ENCODE measurements at places on chromosomes 6 and 20.
A peak's percentile ranks its signal among the peaks of the same experiment; 100 is the strongest.

GRCh38 chr20:11195169-11195568 lies 521.4 kb upstream of the JAG1 start:
- no peak for DNase-seq

- DNase-seq = no peak
These were observed 43.8 kb downstream of the ERMARD start for GRCh38 chr6:169795196-169795595.

- no peak for DNase-seq
These were observed 31.2 kb downstream of the ADRM1 start for GRCh38 chr20:62333820-62334595.

DNA sequence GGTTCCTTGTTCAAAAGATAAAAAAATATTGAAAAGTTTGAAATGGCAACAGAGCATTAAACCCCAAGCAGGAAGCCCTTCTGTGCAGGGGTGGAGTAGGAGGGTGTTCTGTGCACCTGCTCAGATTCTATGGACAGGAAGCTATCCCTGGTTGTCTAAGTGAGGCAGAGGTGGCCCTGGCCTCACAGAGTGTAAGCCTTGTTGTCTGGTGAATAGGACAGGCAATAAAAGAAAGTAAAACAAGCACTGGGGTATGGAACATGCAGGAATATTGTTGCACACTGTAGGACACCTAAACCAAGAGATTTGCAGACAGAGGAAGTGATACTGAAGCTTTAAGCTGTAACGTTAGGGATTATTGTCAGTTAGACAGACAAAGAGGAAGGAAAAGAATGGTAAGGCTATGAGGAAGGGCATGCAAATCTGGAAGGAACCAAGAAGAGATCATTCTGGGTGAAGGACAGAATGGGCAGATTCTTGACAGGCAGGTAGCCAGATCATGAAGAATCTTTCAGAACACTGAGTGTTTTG lies 66.8 kb downstream of the TBC1D7 start:
- DNase-seq = no peak

GRCh38 chr20:56439771-56440291 lies 27.8 kb downstream of the CASS4 start:
- DNase-seq = no peak

DNA sequence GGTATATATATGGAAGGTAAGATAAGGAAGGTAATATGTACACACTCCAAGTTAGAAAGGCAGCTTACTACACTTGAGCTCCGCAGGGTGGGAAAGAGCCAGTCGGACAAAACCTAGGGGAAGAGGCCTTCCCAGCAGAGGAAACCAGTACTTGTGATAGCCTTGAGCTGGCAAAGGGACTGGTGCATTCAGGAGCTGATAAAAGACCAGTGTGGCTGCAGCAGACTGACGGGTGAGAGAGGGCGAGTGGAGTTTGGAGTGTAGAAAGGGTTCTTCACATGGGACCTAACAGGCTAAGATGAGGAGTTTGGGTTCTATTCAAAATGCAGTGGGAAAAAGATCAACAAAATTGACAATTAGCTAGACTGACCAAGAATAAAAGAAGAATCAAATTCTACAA lies 49.3 kb upstream of the KIF13A start:
- no peak for DNase-seq

DNA sequence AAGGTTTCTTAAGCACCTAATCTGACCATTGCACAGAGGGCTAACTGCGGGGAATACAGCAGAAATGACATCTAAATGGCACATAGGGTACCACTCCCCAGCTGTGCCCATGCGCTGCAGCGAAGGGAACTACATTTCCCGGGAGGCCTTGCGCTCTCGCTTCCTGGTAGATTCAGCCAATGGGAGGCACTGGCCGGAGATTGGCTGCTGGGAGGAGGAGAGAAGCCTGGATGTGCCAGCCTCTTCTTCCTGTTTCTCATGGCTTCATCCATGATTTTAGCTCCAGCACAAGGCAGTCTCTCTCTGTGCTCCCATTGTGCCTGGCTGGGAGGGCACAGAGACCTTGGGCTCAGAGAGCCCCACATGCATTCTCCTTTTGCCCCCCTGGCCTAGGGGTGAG lies 101.7 kb upstream of the FOXA2 start:
- DNase-seq = peak; percentile 57

- DNase-seq = no peak
These were observed 78.0 kb downstream of the DLGAP4 start for GRCh38 chr20:36384022-36384619.

DNA sequence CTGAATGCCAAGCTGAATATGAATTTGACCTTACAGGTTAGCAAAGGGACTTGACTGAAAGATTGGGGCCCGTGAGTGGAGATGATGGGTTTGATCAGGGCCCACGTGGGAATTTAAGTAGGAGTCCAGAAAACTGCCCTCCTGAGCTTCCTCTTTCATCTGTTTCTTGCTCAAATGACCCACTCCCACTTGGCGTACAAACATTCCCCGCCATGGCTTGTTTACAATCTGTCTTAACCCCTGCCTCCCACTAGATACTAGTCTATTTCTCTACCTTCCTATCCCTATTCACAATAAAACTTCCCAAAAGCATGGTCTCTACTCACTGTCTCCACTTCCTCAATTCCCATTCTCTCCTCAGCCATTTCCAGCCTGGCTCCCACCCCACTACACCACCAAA lies 9.4 kb downstream of the MMP9 start:
- no peak for DNase-seq

DNA sequence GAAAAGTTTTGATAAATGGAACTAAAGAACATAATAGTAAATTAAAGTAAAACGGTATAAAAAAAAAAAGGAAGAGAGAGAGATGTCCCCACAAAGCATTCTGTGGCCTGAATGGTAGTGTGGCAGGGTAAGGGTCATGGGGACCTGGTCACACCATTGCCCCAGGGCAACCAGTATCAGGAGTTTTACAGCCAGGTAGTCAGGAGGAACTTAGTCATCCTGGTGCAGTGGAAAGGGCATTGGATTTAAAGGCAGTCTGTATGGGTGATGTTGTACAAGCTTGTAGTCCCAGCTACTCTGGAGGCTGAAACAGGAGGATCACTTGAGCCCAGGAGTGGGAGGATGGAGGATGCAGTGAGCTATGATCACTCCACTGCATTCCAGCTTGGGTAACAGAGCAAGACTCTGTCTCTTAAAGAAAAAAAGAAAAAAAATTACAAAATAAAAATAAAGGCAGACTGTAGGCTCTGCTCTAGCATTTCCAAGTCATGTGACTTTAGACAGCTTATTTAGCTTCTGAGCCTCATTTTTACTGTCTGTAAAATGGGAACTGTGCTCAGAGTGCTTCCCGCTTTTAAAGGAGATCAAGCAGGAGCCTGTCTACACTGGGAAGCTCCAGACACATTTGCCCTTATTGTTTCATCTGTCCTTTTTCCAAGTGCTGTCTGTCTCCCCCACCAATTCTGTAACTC lies 112.8 kb upstream of the ARMC2 start:
- DNase-seq = no peak

DNA sequence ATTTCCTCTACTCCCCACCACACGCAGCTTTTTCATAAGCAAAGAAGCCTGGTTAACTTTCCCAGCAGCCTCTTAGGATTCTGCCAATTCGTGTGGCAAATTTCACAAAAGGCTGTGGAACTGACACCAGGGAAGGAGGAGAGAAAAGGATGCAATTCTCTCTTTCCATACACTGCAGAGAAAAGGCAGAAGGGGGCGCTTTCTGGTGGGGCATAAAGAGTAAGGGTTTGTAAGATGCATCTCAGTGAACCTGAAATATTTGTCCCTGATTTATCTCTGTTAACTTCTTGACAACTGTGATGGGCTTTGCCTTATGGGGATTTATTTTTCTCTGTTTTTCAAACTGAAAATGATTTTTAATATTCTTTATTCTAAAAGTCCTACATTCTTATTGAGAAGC lies 45.5 kb upstream of the GLP1R start:
- DNase-seq = no peak

DNA sequence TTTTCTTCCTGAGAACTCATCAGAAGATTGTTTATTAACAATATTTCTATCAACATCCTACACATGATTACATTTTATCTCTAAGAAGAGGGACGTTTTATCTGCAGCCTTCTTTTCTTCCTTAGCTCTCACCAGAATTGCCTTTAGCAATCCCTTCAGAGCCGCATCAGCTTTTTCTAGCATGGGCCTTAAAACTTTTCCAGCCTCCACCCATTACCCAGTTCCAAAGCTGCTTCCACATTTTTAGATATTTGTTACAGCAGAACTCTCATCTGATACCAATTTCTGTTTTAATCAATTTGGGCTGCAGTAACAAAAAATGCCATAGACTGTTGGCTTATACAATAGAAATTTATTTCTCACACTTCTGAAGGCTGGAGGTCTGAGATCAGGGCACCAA lies 281.5 kb downstream of the THBS2 start:
- DNase-seq = no peak

Measured in NCI-H748 treated with DMSO at 0.1 percent for 48 hours (cell line).